Activated T-cell treated with anti-CD3 and anti-CD28 coated beads for 48 hours (primary cell): ENCODE measurements at places on chromosomes 2 and 18.

GRCh38 chr2:151334082-151334815, 23.1 kb upstream of the TNFAIP6 start:
- no peak for DNase-seq

DNA sequence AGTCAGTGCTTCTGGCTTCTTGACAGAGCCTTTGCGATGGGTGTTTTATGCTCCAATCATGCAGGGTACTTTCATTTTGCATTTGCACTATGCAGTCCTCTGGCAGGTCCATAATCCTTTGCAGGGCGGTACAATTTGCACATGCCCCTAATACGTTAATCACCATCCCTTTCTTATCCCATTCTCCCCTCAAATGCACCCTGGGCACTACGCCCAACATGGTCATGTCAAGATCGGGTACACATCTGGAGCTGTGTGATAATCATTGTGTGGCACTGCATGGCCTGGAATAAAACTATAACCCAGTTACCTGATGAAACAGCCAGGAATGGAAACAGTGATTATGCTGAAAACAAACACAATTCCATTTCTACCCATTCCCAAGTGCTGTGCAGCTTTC, 27.7 kb downstream of the LOXHD1 start:
- no peak for DNase-seq

DNA sequence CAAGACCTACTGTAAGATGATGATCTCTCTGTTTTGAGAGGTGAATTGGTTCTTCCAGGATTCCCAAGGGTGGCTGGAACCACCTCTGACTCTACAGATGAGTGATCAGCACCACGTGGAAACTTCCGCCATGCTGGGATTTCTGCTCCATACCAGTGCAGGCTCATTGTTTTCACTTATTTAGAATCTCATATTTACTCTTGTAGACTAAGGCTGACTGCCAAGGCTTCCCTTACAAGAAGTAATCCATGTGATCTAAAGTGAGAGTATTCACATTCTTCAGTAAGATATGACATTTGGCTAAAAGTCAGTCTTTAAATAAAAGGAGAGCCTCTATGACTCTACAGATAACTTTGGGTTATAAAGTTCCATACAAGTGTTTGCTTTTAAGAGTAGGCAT, 322.9 kb upstream of the RAB12 start:
- DNase-seq: no peak

DNA sequence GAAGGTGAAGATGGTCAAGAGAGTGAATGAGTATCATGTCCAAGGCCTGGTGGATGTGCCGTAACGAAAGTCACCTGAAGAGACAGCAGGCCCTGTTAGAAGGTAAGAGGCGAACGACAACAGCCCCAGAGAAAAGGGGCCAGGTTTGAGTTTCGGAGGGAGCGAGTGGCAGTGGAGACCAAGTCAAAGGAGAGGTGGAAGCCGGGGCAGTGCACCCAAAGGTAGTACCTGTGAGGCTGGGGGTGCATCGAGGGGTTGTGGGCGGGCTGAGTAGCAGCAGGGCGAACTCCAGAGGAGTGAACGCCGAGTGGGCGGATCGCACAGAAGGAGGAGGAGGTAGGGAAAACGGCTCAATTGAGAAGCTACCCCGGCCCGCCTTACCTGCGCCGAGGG, 358 bp downstream of the USP37 start:
- DNase-seq: no peak

DNA sequence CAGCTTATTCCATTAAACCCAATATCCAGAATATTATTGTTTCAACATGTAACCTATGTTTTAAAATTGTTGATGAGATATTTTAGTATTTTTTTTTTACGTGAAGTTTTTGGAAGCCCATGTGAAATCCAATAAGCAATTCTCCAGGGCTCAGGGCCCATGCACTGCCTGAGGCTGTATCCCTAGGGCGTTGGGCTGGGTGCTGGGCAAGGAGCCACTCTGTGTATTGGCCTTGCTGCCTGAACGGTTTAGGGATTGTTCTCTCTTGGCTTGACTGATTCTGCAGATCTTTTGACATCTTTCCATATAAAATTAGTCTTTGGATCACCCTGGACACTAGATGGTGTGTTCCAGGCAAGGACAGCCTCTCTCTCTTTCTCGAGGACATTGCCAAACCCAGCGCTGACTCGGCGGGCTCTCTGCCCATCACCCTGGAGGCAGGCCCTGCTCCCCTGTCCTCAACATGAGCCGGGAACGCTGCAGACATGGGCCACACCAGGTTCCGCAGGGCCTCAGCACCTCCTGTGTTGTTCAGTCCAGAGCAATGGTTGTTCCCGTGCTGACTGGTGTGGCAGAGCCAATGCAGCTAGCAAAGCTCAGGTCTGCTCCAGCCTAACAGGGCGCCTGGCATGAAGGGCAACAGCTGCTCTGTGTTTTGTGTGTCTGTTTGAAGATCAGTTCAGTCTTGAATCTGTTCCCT, 163.0 kb downstream of the SEPTIN10 start:
- no peak for DNase-seq

GRCh38 chr2:240499309-240500301, 58.2 kb downstream of the ANKMY1 start:
- DNase-seq: no peak

GRCh38 chr2:138245310-138245709, 256.3 kb upstream of the SPOPL start:
- no peak for DNase-seq

DNA sequence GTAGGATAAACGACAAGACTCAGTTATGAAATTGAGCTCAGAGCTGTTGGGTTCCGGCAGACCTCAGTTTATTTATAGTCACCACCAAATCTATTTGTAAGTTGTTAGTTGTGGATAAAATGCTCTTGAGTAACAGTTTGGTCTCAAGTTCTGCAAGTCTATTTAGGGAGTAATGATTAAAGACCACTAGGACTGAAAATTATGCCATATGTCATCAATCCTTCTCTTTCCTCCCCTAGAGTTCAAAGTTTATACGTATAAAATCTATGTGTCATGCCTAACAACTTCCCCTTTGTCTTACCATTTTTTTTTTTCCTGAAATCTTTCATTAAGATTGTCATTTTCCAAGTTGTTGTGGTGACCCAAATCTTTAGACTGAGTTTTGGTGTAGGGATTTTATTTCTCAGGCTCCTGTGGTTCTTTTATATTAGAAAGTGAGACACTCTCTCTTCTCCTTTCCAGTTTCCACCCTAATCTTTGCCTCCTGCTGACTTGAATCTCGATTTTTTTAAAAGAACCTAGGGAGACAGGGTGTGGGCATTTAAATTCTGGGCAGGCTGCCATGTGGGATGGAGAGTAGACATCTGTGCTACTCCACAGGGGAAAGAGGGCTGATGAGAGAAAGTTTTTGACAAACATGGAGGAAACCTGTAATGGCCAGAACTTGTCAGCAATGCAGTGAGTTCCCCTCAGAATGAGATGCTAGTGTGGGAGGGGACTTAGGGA, 51.0 kb downstream of the LAMA3 start:
- no peak for DNase-seq

GRCh38 chr2:187529977-187530721, 24.1 kb downstream of the TFPI start:
- no peak for DNase-seq

GRCh38 chr18:51447351-51448342, 250.2 kb upstream of the MEX3C start:
- no peak for DNase-seq

- DNase-seq: no peak
Observed at GRCh38 chr18:45890606-45891005, 65.1 kb downstream of the SIGLEC15 start.

- no peak for DNase-seq
Observed at GRCh38 chr2:46098621-46099062, 198.6 kb upstream of the EPAS1 start.

DNA sequence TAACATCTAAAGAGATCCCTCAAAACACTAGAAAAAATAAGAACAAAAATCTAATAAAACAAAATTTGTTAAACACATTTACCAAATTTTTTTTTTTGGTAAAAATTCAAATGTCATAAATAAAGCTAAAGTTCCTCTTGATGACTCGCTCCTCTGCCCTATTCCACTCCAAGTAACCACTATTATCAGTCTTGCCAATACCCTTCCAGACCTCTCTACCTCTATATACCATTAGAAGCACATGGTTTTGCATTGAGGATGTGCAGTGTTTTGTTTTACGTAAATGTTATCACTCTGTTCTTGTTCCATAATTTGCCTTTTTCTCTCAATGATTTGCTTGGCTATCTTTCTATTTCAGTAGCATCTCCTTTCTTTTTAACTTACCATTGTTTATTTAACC, 10.9 kb downstream of the IL1B start:
- DNase-seq: no peak

DNA sequence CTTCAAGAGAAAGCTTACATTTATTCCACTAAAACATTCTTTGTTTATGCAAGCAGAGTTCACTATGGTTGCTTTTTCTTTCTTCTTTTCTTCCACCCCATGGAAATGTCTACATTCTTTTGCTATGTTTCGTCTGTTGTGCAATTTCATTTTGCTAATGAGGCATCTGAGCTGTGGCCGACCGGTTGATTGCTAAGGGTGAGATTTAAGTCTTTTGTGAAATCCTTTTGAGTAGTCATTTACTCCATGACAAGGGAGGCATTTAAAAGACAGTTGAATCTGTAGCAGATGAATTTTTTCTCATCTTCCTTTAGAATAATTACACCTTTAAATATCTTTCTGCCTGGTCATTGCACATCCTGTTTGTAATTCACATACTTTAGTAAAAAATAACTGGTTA, 324.1 kb upstream of the THUMPD2 start:
- DNase-seq: no peak

DNA sequence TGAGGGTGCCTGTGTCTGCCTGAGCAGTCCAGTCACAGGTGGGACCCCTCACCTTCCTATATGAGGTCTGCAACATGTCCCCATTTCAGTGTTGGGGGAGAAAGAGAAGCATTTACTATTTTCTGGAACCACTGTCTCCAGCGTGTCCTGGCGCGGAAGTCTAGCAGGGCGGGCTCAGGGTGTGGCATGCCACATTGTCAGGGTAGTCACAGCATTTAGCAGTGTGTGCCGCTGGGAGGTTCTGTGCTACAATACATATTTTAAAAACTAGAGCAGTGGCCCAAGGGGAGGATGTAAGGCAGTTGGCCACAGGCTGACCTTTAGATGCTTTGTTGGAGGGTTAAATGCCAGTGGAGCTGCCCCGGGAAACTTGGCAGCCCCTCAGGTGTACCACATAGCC, 12.5 kb downstream of the UBE2F start:
- no peak for DNase-seq
